ENCODE measurements at places on chromosomes 1 and 21.

DNA sequence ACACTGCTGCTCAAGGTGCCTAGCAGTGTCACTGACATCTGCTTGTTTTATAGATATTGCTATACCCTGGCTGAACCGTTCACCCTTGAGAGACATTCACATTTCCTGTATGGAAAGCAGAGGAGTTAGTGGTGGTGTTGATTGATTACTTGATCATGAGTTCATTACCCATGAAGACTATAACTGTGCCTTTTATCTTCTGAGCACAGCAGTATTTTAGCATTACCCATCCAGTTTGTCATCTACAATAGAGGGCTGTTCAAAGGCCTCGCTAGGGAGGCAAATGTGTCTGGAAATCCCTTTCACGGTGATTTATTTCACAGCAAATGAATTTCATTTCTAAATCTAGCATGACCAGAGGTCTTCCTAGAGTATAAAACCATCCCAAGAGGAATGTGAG is 160.0 kb downstream of the DNM3 start:
- DNase-seq, result no peak

DNA sequence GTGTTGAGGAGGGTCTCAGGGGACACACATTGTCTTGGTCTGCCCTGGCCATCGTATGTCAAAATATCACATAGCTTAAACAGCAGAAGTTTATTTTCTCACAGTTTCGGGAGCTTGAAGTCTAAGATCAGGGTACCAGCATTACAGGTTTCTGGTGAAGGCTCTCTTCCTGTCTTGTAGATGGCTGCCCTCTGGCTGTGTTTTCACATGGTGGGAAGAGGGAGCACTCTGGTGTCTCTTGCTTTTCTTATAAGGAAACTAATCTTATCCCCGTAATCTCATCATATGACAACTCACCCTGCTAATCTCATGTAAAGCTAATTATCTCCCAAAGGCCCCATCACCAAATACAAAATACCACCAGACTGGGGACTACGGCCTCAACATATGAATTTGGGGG is 246.9 kb upstream of the ST6GALNAC5 start:
- DNase-seq, result no peak

- DNase-seq, result no peak
Measured at GRCh38 chr21:27653481-27653880, 686.6 kb upstream of the ADAMTS5 start.

DNA sequence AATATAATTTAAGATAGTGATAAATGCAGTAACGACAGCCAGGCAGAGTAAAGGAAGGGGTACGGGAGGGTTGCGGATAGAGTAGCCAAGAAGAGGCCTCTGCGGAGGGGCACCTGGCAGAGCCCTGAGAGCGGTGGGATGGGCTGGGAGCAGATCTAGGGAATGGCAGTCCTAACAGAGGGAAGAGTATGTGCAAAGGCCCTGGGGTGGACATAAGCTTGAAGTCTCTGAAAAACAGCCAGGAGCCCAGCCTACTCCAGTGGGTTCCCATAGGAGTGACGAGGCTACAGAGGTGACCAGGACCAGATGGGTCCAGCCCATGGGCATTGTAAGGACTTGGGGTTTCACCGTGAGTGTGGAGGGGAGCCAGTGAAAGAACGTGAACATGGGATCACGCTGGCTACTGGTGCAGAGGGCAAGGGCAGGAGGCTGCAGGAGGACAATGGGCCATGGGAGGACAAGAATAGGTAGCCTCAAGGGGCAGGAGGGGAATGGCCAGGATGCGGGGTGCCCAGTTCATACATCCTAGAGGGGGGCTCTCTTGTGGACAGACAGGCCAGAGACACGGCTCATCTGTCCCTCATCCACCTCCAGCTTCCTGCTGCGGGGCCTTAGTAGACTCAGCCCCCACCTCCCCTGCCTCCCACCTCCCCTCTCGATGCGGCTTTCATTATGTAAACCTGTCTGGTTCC is 185.7 kb upstream of the VAMP3 start:
- DNase-seq, result no peak

- no peak for DNase-seq
Measured at GRCh38 chr21:42216726-42217572, 2.0 kb upstream of the ABCG1 start.

DNA sequence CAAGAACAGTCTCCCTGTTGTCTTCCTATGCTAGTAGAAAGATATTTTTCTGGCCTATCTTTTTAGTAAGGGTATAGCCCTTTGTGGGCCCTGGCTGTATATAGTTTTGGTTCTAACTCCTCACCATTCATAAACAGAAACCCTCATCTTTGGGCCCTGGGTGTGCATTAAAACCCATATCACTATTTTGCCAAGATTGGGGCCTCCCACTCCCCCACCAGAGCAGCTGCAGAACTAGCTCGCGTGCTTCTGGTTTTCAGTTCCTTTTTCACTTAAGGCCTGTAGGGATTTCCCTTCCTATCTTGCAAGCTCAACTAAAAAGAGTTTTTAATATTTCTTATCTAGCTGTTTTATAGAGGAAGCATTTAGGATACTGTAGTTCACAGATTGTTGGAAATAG is 106.4 kb downstream of the RGL1 start:
- DNase-seq, result no peak

DNA sequence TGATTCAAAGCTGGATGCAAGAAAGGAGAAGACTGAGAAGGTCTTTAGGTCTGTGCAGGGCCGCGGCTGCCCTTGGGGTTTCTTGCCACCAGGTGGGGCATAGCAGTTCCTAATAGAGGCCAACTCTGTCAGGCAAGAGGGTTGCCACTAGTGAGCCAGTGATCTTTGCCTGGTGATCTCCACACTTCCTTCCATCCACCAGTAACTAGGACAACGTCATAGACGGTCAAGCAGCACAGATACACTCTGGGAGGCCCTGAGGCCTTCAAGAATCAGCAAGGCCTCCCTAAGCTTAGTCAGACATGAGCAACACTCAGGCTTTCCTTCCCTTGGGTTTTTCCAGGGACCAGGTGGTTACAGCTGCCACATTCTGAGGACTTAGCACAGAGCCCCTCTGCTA is 32.9 kb upstream of the ATP2B4 start:
- peak; percentile 68 for DNase-seq

GRCh38 chr1:97621955-97622354 is 298.9 kb downstream of the DPYD start:
- DNase-seq, result no peak

DNA sequence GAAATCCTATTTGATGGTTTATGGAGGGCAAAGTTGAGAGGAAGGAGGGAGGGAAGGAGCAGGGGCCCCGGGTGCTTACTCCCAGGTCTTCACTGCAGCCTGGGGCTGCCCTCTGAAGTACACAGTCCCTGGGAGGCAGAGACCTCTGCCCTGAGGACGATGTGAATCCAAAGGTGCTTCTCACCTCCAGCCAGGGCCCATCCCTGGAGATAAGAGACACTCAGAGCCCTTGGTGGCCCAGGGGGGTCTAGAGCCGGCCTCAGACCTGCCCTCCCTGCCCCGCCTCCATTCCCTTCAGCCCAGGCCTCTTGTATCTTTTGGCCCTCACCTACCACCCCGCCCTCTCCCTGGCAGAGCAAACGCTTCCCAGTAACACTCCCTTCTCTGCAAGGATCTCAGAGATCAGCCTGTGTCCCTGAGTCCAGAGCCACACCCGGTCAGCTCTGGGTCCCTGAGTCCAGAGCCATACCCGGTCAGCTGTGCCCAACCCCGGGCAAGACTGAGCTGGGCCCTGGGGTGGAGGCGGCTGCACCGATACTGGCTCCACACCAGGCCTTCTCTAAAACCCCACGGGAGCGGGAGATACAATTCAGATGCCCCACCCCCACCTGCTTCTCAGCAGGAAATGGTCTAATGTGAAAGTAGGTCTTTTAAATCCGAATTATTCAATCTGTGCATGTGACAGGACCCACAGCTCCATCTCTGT is 3.6 kb upstream of the GNB1 start:
- DNase-seq, result no peak

DNA sequence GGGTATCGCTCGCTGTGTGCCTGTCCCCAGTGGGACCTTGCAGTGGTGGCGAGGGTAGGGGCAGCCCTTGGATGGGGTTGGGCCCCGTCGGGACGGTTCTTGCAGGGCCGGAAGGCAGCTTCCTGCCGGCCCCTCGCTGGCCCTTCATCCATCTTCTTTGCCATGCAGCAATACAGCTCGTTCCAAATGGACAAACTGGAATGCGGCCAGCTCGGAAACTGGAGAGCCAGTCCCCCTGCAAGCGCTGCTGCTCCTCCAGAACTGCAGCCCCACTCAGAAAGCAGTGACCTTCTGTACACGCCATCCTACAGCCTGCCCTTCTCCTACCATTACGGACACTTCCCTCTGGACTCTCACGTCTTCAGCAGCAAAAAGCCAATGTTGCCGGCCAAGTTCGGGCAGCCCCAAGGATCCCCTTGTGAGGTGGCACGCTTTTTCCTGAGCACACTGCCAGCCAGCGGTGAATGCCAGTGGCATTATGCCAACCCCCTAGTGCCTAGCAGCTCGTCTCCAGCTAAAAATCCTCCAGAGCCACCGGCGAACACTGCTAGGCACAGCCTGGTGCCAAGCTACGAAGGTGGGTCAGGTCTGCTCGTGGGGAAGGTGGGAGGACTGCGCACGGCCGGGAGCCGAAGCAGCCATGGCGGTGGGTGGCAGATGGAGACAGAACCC is 45.8 kb downstream of the SIM2 start:
- DNase-seq, result no peak

DNA sequence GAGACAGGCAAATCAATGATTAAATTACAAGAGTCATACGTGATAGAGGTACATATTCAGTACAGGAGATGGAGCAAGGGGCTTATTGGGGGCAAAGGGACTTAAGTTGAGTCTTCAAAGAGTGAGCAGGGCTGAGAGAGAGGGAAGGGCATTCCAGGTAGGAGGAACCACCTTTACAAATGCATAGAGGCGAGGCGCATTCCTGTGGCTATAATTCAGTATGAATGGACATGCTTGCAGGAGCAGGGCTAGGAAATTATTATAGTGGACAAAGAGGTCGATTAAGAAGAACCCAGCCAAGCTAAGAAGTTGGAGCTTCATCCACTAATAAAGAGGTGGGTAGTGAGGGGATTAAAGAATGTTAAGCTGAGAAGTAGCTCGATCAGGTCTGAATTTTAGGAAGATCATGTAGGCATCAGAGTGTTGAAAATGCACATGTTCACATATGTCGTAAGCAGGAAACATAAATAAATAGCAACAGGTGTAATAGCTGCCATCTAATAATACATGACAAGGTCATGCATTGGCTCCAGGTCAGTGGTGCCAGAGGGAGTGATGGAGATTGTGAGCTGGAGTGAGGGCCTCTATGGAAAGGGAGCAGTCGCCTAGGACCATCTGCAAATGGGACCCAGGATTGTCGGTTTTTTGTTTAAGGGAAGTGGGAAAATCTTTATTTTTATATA is 12.0 kb upstream of the HNRNPU start:
- no peak for DNase-seq

DNA sequence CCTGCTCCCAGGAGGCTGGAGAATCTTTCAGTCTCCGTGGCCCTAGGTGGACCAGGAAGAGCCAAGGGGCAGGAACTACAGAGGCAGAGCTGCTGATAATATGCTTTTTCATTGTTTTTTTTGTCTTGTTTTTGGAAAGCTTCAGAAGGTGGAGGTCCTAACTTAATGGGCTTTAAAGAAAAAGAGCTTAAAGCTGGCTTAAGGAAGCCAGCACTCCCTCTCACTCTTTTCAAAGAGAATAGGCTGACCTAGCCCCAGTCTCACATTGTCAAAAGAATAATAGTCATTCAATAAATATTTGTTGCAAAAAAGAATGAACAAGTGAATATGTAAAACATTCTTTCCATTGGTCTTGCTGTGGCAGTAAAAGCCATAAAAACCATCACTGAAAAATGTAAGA is 61.0 kb upstream of the RRP15 start:
- DNase-seq, result no peak

GRCh38 chr1:31835415-31835814 is 19.6 kb upstream of the SPOCD1 start:
- no peak for DNase-seq

DNA sequence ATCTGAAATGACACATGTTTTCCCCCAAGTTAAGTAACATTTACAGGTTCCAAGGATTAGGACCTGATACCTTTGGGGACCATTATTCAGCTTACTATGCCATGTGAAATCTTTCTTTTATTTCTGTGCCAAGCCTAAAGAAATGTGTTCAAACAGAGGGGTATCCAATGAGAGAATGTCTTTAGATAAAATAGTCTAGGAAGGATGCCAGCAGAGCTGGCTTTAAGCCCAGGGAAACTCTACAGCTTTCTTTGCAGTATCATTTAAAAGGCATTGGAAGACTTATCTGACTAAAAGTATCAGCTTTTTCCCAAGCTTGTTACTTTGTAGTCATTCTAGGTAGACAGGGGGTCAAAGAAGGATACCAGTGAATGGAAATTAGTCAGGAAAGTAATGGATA is 860.4 kb downstream of the PLA2G4A start:
- no peak for DNase-seq

Measured in CD4-positive, alpha-beta T cell treated with Interleukin-12 subunit alpha and Interleukin-12 subunit beta, for 1 hour (primary cell).